ENCODE measurements at places on chromosomes 4 and X. TPM values are rescaled to one million over a fixed set of nuclear protein-coding genes. Genes with fewer than 3 reads are reported as not detected.
A peak's percentile ranks its signal among the peaks of the same experiment; 100 is the strongest.

The CFAP99 gene
- polyA plus RNA-seq = 0.18 TPM

The ARMCX6 gene
- 36.4 TPM for polyA plus RNA-seq

The OTOP1 gene
- polyA plus RNA-seq = 0.21 TPM

The RBM46 gene
- polyA plus RNA-seq = 0.16 TPM

The CDKN2AIP gene
- polyA plus RNA-seq = 33.2 TPM

The ARHGAP24 gene
- polyA plus RNA-seq = 18.2 TPM

The RNF212 gene
- 11.2 TPM for polyA plus RNA-seq

The UGT8 gene
- polyA plus RNA-seq = 0.30 TPM

- peak; percentile 48 for DNase-seq
Observed at GRCh38 chr4:99405433-99406115, 29.6 kb downstream of the ADH7 start.

GRCh38 chrX:9961750-9962149, 5.4 kb upstream of the CLDN34 start:
- DNase-seq = no peak

- DNase-seq = no peak
Observed at GRCh38 chr4:61376301-61376700, 176.2 kb downstream of the ADGRL3 start.

Measured in thymus (tissue), 14 donors.